Stimulated activated CD4-positive, alpha-beta T cell treated with anti-CD3 and anti-CD28 coated beads, Interleukin-1b, Interleukin-23, amount 100 ng/mL, for 1 hour (primary cell): ENCODE measurements at places on chromosomes 7 and 10.

GRCh38 chr10:120732067-120732466, 119.1 kb upstream of the WDR11 start:
- no peak for DNase-seq

DNA sequence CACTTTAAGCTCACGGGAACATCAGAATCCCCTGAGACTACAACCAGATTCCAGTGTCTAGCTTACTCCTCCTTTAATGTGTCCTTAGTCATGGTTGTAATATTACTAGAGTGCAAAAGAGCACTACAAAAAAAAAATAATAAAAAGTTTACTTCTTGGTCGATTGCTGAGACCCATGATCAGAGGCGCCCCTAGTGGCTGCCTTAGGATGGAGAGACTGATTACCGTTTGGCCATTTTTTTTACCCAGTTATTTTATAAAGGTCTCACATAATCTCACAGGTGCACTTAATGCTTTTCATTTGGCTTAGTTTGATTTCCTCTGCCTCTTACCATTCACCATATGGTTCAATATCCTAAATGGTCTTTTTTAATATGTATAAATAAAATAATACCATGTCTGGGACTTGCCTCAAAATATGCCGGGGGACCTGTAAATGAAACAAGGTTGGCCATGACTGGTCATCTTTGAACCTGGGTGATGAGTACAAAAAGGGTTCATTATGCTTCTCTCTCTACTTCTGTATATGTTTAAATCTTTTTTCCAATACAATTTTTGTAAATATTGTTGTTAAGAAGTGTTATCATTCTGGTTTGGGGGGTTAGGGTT, 331.5 kb upstream of the NFE2L3 start:
- no peak for DNase-seq

- DNase-seq: no peak
Measured at GRCh38 chr7:45889367-45890067, 1.2 kb downstream of the IGFBP1 start.

DNA sequence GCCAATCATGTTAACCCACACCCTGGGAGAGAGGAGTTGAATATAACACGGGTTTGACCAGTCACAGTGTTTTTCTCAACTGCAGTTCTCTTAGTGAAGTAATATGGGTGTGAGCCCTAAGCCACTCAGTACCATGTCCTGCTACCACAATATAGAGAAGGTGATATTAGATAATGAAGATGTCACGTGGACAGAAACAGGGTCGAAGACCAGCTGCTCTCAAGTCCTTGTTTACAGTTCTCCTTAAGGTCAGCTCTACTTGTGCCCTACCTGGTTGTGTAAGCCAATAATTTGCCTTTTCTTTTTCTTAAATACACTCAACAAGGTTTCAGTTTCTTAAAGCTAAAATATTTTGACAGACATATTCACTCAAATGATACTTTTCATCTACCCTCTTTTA, 128.3 kb upstream of the POT1 start:
- DNase-seq: no peak

DNA sequence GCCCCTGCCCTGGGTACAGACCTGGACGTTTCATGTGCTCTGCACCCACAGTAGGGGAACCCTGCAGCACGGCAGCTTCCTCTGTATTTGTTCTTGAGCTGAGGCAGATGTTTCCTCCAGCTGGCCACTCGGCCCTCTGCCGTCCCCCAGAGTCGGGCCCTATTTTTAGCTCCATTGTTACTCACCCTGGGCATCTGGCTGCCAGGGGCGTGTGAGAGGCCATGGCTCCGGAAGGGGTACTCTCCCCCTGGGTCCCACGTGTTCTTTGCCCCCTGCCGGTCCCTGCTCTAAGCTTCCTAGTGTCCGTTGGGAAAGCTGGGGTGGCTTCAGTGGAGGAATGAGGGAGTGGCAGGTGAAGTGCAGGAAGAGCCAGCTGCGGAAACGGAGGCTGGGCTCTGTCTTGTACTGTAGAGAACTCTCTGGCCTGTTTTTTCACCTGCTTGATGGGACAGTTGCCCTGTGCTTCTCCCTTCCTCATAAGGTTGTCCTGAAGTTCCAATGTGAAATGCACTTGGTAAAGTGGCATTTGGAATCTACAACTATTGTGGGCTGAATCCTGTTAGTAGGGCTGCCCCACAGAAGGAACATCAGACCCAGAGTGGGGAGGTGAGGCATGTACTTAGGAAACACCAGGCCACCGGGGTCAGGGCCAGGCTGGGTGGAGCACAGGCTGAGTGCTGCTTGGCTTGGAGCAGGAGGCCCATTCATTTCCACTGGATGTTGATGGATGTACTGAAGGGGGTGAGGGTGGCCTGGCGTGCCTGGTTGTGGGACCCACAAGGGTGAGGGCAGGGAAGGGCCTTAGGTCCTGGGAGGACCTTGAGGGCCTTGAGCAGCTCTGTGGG, 30.6 kb downstream of the PALD1 start:
- DNase-seq: no peak

DNA sequence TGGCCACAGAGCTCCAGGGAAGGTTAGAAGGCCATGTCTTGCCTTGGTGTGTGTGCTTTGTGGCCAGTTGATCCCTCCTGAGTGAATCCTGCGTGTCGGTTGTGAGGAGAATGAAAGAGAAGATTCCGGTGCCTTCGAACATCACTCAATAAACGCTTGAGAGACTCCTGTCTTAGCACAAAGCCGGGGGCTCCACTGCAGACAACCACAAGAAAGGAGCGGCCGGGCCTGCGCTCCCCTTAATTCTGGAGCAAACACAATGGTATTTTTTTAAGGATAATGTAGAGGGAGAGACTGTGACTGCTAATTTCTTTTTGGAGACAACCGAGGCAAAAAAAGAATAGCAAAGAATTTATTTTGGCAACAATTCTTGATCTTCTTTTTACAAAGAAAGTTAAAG, 286.8 kb upstream of the SHH start:
- no peak for DNase-seq

- no peak for DNase-seq
Measured at GRCh38 chr10:129605266-129605985, 138.4 kb downstream of the MGMT start.

GRCh38 chr7:30545791-30546555, 41.3 kb upstream of the GGCT start:
- no peak for DNase-seq
